WTC11 (cell line): ENCODE measurements at places on chromosomes 16 and 17.

- DNase-seq, result no peak
Observed at GRCh38 chr16:3135126-3135715, 392 bp downstream of the ZNF213 start.

- DNase-seq, result no peak
Observed at GRCh38 chr16:14427371-14427948, 202.6 kb downstream of the PARN start.

- no peak for DNase-seq
Observed at GRCh38 chr16:12339686-12340085, 363.2 kb downstream of the SNX29 start.

DNA sequence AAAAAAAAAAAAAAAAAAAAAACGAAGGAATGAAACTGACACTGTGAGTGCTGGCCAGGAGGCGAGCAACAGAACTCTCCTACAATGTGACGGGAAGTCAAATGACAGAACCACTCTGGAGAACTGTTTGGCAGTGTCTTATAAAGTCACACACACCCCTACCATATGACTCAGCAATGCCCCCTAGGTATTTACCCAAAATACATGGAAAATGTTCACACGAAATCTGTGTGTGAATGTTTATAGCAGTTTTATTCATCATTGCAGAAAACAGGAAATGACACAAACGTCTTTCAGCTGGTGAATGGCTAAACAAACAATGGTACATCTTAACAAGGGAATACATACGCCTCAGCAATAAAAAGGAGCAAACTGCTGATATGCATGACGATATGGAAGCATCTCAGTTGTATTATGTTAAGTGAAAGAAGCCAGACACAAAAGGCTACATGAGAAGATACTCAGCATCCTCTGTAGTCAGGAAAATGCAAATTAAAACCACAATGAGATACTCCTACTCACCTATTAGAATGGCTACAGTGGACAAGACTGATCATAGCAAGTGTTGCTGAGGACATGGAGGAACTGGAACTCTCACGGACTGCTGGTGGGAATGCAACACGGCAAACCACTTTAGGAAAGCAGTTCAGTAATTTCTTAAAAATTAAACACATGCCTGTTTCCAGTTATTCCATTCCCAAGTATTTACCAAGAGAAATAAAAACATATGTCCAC lies 74.7 kb downstream of the TBC1D16 start:
- no peak for DNase-seq

DNA sequence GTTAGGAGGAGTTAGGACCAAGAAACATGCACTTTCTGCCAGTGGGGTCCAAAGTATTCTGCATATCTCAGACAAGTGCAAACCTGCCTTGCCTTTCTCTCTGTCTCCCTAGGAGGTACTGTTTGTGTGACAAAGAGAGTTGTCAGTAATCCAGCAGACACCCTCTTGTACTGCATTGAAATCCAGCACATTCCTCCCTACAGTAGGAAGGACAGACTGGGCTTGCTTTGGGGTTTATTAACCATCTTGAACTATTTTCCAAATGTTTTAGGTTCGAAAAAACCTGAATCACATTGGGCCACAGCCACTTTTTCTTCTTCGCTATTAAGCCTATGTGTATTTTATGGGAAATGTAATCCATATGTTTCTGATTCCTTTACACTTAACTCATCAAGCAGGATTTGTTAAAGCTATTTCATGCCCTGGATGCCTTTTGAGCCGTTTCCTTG lies 204.2 kb upstream of the KCNJ16 start:
- DNase-seq, result no peak
